ENCODE measurements at places on chromosomes 5 and 9.

GRCh38 chr5:93800988-93801811, 59.8 kb upstream of the POU5F2 start:
- DNase-seq = no peak

- no peak for DNase-seq
These were observed 153.4 kb downstream of the SEC61B start for GRCh38 chr9:99375481-99375880.

GRCh38 chr5:33631139-33631538, 190.4 kb downstream of the TARS1 start:
- DNase-seq = no peak

GRCh38 chr9:29214690-29215253, 1641.5 kb upstream of the C9orf72 start:
- DNase-seq = no peak

- no peak for DNase-seq
These were observed 44.0 kb downstream of the RNF130 start for GRCh38 chr5:180027459-180028089.

- DNase-seq = no peak
These were observed 15.2 kb upstream of the KCNMB1 start for GRCh38 chr5:170404398-170404797.

DNA sequence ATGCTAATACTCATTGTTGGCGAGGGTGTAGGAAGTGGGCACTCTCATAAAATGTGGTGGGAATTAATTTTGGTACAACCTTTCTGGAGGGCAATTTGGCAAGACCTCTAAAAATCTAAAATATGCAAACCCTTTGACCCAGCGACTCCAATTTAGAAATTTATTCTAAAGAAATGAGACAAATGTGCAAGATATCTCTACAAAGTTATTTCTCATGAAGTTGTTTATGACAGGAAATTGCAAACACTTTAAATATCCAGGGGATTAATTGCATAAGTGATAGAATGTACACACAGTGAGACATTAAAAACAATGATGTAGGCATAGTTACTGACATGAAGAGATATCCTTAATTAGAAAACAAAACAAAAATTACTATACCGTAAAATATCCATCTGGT, 246.3 kb upstream of the MAP3K1 start:
- no peak for DNase-seq

GRCh38 chr5:101482931-101483330, 579.8 kb upstream of the ST8SIA4 start:
- no peak for DNase-seq

- no peak for DNase-seq
These were observed 234.8 kb downstream of the AUH start for GRCh38 chr9:91126761-91127445.

All from activated CD4-positive, alpha-beta T cell treated with anti-CD3 and anti-CD28 coated beads for 1 hour (primary cell).